ENCODE measurements at places on chromosomes 1 and 21.

DNA sequence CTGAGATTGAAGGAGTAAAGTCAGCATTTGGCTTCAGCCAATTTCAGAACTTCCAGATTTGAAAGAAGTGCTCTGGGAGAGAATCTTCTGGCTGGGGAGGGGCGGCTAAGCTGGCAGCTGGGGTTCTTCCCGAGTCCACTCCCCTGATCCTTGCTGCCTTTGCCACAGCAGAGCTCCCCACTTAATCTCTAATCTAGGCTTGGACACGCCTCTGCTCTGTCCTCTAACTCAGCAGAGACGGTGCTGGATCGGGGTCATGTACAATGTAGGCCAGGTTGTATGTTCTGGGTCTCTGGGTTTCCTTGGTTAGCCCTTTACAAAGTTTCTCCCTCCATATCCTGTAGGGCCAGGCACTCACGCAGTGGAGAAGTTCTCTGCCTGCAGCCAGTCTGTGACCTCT is 10.1 kb upstream of the GSTM3 start:
- no peak for DNase-seq

DNA sequence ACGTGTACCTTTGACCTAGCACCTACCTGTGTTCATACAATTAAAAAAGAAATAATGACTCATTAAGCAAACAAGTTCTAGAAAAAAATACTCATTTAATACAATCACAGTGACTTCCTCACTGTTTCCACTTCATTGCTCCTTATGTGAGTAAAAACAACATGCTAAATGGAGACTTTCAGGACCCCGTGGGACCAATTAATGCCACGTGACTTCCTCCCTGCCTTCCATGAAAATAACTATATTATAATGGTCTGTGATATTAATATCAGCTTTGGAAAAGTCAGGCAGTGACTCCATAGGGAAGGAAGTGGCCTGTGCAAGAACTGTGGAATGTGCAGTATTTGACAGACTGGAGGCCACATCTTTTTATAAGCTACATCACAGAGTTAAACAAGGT is 337.8 kb downstream of the HLX start:
- DNase-seq: no peak

- DNase-seq: no peak
These were observed 161.4 kb downstream of the SLC35F3 start for GRCh38 chr1:234065794-234066447.

DNA sequence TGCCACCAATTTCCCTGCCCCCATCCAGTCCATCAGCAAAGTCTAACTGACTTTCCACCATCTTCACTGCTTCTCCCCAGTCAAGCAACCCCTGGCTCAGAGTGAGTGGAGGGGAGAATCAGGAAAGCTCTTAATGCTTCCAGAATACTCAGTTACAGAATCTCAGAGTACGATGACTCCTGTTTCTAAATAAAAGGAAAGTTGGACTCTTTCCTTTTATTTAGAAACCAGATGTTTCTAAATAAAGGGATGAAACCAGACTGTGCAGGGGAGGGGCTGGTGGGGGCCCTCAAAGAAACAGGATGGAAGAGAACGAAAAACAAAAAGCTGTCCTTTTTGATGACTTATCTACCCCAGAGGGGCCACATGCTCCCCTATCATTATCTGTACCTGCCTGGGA is 85.2 kb upstream of the PPM1J start:
- no peak for DNase-seq

- no peak for DNase-seq
These were observed 2.1 kb downstream of the PLA2G2D start for GRCh38 chr1:20117236-20117635.

DNA sequence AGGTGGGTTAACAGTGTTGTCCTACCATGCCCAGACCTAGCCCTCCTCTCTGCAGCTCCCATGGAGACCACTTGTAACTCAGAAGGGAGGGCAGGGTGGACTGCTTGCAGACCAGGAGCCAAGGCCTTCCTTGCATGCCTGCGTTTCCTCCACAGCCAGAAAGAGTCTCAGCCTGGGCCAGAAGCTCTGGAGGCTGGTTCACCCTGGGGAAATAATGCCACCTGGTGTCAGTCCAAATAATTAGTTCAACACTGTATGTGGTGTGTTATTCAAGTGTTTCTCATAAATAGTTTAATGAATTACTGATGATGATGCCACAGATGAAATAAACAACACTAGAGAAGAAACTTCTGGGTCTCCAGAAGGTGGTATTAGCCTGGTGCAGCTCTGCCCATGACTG is 16.9 kb upstream of the VANGL1 start:
- DNase-seq: no peak

- peak; percentile 46 for DNase-seq
These were observed 4.9 kb upstream of the SLC44A5 start for GRCh38 chr1:75615613-75616435.

- peak; percentile 53 for DNase-seq
These were observed 3.0 kb downstream of the ITLN2 start for GRCh38 chr1:160951443-160952128.

GRCh38 chr1:204837440-204838084 is 33.1 kb upstream of the NFASC start:
- DNase-seq: no peak

DNA sequence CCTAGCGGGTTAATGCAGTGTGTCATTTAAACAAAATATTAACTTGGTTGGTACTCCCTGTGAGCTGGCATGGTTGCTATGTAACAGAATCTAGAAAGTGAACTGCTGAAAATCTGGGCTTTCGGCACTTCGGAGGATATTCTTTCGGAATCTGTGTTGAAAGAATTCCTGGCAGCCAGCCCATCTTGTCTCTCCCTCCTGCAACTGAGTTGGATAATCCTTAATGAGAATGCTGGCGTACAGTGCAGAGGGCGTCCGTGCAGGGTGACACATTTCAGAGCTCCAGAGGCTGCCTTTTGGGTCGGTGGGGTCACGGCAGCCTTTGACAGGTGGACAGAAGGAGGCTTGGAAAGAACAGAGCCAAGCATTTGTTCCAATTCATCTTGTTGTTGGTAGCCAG is 3.7 kb downstream of the KAZN start:
- no peak for DNase-seq

GRCh38 chr1:89198491-89199072 is at the start of gene GBP4:
Gene GBP4 (minus strand): TSS chr1:89198942. CDS start chr1:89198834, 108 bp downstream.
- DNase-seq: no peak

GRCh38 chr1:218739426-218739825 is 394.3 kb downstream of the TGFB2 start:
- no peak for DNase-seq

DNA sequence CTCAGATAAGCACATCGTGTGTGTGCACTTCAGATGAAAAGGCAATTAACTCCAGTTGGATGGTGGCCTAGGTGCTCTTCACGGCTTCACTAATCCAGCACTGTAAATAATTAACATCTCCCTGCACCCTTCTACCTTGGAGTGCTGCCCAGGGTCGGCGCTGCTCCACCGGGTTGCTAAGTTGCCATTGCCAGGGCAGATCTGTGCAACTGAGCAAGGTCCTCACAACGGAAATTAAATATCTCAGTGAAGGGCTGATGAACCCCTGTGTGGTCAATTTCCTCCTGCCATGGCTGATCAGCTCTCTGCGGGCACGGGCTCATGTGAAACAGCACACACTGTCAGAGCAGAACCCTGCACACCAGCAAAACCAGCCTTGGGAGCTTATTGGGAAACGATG is 63.2 kb downstream of the SYDE2 start:
- no peak for DNase-seq

- no peak for DNase-seq
These were observed 239.4 kb downstream of the PLPP3 start for GRCh38 chr1:56339786-56340465.

GRCh38 chr1:94729267-94729666 is 90.9 kb upstream of the SLC44A3 start:
- DNase-seq: no peak

DNA sequence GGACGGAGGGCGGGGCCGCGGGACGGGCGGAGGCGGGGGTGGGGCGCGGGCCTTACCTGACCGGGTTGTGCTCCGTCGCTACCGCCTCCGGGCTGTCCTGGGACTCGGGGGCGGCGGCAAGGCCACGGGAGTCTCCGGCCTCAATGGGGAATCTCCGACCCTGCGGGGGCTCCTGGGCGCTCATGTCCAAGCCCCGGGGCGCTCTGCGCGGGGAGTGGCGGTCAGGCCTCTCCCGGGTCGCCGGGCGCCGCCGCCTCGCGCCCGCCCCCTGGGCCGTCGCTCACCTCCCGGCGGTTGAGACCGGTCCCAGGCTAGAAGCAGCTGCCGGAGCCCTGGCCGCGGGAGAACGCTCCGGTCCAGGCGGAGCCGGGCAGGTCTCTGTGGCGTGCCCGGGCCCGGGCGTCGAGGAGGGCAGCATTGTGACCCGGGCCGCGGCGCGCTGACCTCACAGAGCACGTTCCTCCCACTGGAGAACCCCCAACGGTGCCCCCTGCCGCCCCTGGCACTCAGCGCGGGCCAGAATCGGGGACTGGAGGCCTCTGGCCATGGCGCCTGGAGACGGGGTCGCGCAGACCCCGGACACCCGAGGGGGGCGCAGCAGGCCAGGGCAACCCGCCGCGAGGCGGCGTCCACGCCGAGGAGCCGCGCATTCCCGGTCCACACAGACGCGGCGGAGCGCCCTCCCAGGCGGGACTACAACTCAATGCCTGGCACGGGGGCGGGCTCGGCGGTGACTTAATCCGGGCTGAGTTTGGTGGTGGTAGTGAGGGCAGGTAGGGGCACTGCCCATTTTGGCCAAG is 411 bp downstream of the FAM229A start:
- peak; percentile 62 for DNase-seq

GRCh38 chr1:217626321-217626720 is 4.6 kb downstream of the GPATCH2 start:
- no peak for DNase-seq

DNA sequence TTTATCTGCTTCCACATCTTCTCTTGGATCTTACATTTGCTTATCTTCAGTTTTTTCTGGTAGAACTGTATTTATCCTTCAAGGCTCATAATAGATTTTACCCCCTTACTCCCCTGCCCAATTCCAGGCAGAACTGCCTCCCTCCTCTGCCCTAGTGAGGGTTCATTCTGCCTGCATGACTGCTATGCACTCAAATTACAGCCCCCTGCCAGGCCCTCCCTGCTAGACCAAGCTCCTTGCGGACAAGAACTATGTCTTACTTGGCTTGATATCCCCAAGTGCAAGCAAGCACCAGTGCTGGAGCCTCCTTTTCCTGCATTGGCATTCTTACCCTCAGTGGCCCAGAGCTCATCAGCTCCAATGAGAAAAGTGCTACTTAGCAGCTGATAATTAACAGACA is 18.1 kb downstream of the MAPKAPK2 start:
- DNase-seq: no peak

DNA sequence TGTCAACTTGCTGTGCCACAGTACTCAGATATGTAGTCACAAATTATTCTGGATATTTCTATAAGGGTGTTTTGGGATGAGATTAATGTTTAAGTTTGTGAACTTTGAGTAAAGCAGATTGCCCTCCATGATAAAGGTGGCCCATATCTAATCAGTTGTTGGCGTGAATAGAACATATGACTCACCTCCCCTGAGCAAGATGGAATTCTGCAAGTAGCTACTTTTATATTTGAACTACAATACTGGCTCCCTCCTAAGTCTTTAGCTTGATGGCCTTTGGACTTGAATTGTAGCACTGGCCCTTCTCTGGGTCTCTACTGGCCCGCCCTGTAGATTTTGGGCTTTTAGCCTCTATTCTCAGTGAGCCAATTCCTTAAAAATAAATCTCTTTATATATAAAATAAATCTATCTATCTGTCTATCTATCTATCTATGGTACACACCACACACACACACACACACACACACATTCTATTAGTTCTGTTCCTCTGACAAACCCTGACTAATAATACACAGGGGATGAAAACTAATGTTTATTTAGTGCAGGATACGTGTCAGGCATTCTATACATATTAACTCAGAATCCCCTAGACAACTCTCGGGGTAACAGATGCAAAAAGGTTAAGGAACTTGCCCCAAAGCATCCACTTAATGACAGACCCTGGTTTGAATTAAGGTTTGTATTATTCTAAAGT is 37.9 kb upstream of the PDC start:
- DNase-seq: no peak

- no peak for DNase-seq
These were observed 67.3 kb downstream of the ELAVL4 start for GRCh38 chr1:50175719-50176639.

DNA sequence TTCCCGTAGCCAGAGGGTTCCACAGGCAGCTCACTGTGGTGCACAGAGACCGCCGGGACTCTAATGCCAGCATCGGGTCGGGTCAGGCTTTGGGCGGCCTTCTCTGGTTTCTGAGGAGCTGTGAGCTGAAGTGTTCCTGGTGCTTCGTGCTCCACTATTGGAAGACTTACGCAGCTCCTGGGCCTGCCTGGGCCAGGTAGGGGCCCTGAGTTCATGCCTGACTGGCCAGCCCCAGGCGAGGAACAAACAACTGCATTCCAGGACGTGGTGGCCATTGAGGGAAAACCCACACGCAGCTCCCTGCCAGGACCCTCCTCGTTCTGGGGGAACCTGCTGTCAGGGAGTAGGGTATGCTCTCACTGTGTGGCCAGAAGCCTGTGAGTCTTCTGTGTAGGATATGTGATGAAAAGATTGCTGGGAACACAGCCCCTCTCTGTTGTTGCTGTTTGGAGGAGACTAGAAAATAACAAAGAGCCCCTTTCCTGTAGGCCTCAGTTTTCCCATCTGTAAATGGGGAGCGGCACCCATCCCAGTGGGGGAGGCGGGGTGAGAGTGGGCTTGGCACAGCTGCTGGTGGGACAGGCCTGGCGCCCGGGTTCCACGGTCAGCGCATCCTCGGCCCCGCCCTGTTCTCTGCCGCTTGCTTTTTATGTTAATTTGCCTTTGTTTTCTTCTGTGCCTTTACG is 8.4 kb downstream of the RER1 start:
- no peak for DNase-seq

GRCh38 chr21:27713154-27714109 is 746.5 kb upstream of the ADAMTS5 start:
- no peak for DNase-seq

GRCh38 chr1:24903560-24903954 is 26.5 kb downstream of the RUNX3 start:
- no peak for DNase-seq

DNA sequence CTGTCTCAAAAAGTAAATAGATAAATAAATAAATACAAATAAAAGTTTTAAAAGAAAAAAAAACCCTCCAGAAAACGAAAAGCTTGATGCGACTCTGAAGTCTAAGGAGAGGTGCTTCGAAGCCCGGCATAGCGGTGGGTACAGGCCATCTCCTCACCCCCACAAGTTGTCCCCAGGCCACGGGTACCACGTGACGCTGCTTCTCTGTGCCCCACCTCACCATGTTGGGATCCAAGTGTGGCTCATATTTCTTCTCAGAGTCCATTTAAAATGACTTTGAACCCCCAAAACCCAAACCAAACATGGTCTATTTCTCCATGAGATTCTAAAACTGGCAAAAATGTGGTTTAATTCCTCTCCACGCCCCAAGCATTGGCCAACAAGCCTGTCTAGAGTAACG is 32.9 kb upstream of the ZC3H12A start:
- DNase-seq: no peak

GRCh38 chr1:48920851-48921250 is 144.2 kb upstream of the BEND5 start:
- no peak for DNase-seq

All from GM12891 (cell line).